ENCODE measurements at places on chromosomes 2 and 18. TPM values are rescaled to one million over a fixed set of nuclear protein-coding genes. Genes with fewer than 3 reads are reported as not detected.

DNA sequence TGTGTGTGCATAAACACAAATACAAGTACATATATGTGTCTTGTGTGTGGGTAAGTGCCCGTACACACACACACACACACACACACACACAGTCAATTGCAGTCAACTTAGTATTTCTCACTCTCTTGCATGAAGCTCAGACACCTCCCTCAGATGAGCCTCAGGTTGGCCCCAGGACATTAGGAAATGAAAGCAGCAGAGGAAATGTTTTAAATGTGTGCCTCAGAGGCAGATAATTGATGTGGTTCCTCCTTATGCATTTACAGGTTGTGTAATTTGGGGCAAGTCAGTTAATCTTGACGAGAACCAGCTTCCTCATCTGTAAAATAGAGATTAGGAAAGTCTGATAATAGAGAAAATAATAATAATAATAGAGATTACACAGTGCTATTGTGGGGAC, 814.0 kb upstream of the ID2 start:
- no peak for DNase-seq

- no peak for DNase-seq
Measured at GRCh38 chr2:192298664-192299063, 103.9 kb upstream of the TMEFF2 start.

Gene C2orf72
- 0.48 TPM for total RNA-seq

Gene GPR45
- total RNA-seq = not detected

Gene SLC30A3
- total RNA-seq = not detected

GRCh38 chr18:36833120-36833519, 4.2 kb downstream of the KIAA1328 start:
- DNase-seq = no peak

Gene SIX2
- total RNA-seq = 1.4 TPM

DNA sequence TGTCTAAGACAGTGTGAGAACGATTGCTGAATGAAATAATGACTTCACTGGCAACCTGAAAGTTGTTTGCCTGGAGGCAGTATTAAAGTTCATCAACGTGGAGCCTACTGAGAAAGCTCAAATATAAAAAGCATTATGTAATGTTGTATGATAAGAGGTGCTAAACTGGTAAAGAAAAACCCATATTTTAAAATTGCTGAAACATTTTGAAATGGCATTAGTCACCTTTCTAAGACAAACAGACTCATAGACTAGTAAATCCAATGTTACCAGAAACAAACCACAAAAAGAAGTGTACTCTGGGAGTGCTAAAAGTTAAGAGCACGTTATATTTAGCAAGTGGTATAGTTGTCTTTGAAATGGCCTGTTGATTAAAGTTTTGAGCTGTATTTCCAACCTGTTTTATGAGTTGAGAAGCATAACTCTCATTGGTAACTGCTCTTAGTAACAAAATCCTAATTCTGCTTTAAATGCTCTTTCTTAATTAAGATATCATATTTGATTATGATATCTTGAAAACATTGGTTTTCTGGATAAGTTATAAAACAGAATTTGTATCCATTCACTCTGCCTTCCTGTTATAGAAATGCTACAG, 62.7 kb downstream of the CYP1B1 start:
- peak; percentile 35 for DNase-seq

DNA sequence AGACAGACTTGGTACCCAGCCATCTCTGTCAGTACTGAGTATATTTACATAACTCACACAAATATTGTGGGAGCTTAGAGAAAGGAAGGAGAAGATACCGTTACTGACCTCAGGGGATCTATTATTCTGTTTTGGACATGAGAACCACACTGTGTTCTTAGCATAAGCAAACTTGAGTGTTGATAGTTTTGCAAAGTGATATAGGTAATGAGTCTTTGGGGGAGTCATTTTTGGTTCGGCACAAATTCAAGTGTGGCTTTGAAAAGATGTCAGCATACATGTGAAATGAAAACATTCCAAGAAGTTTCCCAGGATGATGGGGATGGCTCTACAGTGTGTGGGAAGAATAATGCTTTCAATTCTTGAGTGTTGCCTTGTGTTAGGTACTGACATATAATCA, 24.1 kb downstream of the SMARCAL1 start:
- no peak for DNase-seq

- no peak for DNase-seq
Measured at GRCh38 chr2:46982351-46983064, 66.9 kb upstream of the MCFD2 start.

GRCh38 chr2:215410932-215411285, 25.0 kb downstream of the FN1 start:
- peak; percentile 98 for DNase-seq

- no peak for DNase-seq
Measured at GRCh38 chr2:97662386-97662894, 1.4 kb downstream of the ACTR1B start.

- DNase-seq = peak; percentile 88
Measured at GRCh38 chr2:43158259-43158880, 68.0 kb downstream of the ZFP36L2 start.

Measured in RPMI7951 (cell line).